Activated T-cell treated with anti-CD3 and anti-CD28 coated beads for 1 hour (primary cell): ENCODE measurements at places on chromosomes 12 and 14.

GRCh38 chr12:46921764-46922133, 96.0 kb upstream of the SLC38A4 start:
- DNase-seq: no peak

GRCh38 chr12:123254853-123255446, 16.7 kb downstream of the CDK2AP1 start:
- no peak for DNase-seq

DNA sequence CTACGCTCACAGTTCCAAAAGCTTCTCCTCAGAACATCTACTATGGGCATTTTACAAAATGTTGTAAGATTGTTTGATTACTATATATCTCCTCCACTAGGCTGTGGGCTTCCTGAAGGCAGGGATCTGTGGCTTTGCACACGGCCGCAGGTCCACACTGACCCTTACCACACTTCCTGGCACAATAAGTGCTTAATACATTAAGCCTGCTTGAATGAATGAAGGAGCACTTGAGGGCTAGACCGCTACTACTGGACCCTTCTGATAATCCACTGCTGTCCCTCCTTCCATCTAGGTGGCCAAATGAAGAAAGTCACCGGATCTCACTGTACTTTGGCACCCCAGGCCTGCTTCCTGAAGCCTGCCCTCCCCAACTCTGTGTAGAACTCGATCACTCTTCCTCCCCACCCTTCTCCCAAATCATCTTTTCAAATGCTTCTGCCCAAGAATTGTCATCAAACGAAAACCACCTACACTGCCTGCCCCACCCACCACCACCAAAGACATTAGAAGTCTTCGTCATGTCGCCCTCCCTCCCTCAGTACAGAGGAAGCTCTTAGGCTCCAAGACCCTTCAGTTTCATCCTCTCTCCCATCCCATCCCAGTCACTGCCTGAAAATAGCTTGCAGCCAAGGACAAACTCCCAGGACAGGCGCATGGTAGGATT, 596 bp upstream of the ZBTB39 start:
- DNase-seq: no peak

- no peak for DNase-seq
These were observed 119.5 kb upstream of the RGS6 start for GRCh38 chr14:71812693-71813092.

GRCh38 chr14:55749201-55749812, 169.3 kb downstream of the KTN1 start:
- no peak for DNase-seq

DNA sequence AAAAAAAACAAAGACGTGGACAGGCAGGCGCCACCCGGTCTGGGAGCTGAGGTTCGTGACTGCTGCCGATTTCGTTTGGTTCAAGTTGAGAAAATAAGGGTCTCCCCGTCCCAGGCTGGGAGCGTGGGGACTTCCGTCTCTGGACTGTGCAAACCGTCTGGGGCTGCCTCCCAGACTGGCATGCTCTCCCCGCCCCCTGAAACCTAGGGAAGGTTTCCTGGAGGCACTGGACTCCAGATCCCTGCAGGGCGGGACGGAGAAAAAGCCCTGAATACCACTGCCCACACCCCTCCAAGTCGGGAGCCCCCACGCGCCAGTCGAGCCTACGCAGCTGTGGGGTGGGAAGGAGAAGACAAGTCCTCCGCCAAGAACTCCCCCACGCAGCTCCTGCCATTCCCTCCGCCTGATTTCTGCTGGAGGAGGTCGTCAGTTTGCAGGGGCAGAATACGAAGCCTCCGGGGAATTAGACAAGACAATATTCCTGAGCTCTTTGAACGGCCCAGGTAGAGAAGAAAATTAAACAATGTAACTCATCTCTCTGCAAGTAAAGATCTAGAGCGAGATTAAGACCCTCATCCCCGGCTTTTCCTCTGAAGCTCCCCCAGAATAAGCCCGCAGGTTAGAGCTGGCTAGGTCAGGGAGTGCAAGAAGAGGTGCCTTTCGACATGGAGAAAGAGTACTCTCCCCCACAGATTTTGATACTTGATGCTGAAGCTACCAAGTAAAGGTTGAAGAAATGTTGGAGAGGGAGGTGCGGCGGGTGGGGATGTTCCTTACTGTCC, 10.4 kb upstream of the HOXC13 start:
- no peak for DNase-seq

DNA sequence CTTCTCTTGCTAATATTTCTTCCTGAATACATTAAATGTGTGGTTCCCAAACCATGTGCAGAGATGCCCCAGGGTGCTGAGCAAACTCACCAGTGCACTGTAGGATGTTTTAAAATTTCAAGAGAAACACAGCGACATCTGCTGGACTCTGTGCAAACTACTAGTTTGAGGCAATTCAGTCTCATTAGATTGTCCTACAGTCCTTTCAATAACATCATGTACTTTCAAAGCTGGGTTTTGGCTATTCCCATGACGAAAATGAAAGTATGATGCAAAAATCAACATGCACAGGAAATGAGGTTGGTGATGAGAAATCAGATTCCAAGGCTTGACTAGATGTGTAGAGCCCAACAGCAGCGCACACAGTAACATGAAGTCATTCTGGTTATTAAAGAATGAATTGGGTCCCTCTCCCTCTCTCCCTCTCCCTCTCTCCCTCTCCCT, 66.3 kb downstream of the CLIP1 start:
- DNase-seq: peak; percentile 33

- no peak for DNase-seq
These were observed 11.2 kb upstream of the PXN start for GRCh38 chr12:120276734-120277133.

DNA sequence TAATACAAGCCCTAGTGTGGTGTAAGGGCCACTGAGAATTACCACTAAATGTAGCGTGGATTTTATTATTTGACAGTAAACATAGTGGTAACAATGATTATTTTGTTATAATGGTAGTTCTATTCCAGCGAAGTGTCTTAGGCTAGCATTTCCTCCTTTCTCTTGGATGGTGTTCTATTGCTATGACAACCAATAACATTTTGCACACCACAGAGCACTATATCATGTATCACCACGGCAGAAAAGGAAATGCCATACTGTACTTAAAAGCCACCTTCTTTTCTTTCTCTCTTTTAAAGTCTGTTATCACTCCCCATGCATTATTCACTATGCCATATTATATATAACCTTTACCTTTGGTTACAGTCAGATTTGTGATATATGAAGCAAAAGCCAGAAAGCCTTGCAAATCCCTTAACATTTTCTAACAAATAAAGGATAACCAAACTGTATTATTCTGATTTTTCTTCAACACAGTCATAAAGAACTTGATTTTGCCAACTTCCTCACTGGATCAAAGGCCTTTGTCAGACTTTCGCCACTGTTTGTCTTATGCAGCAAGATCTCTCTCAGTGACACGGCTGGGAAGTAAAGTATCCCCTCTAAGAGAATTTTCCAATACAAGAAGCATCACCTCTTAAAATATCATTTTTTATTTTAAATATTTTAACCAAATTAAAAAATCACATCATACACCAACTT, 195.8 kb downstream of the FOXN3 start:
- DNase-seq: no peak

GRCh38 chr12:125220404-125221273, 155.4 kb downstream of the AACS start:
- DNase-seq: no peak

GRCh38 chr12:121388421-121388981, 11.4 kb upstream of the RNF34 start:
- DNase-seq: no peak

DNA sequence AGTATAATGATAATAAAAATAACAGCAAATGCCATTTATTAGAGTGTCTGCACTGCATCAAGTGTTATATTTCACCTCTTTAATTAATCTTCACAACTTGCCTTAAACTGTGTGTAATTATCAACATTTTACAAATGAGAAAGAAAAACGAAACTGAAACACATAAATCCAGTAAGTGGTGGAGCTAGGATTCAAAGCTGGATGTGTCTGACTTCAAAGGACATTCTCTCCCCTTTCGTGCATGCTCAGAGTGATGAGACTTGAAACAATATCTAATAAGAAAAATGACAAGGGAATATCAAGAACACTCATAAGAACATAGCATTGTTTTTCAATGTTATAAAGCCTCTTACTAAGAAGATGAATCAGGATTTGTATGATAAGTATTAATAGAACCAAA, 78.8 kb downstream of the DUSP6 start:
- DNase-seq: no peak

GRCh38 chr14:50232276-50232642, 881 bp upstream of the SOS2 start:
- DNase-seq: no peak

DNA sequence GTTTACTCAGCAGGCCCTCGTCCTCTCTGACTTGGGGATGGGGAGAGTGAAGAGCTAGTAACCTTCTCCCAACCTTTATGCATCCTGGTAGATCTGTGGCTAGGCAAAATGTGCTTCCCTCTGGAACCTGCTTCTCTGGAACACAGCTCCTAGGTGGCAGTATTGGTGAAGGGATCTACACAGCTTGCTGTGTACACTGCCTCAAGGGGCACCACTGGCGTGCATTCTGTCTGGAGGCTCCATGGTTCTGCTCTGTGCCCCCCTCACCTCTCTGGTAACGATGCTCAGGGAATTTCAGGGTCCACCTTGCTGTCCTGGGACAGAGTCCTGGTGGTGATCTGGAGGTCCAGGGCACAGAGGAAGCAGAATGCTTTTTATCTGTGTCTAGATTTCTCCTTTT, 43.5 kb upstream of the KCNA5 start:
- DNase-seq: no peak

DNA sequence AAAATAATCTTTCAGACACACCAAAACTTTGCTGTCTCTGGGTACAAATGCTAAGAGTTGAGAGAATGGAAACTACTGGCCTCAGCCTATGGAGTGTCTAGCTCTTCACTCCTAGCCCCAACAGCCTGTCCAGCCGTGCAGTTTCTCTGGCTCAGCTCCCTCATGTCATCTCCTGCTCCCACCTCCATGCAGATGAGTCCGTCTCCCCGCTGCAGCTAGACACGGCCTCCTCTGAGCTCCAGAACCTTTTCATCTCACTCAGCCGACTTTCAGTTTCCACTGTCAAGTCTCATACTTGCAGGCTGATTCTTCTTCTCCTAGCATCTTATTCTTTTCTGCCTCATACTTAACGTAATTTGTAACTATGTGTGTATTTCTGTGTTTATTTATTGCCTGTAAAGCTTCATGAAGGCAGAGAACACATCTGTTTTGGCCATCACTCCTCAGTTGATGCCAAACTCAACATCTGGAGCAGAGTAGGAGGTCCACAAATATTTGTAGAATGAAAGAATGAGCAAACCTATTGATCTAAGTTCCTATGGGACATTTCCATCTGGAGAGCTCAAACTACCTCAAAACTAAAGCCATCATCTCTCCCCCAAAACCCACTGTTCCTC, 139.8 kb upstream of the PWP1 start:
- DNase-seq: no peak

GRCh38 chr12:106174876-106175275, 36.1 kb upstream of the NUAK1 start:
- DNase-seq: no peak

GRCh38 chr12:68998041-68998440, 65.1 kb upstream of the CPM start:
- no peak for DNase-seq

GRCh38 chr12:53052419-53053217, 2.8 kb downstream of the TNS2 start:
- DNase-seq: no peak

- DNase-seq: no peak
These were observed 175.1 kb upstream of the GZMB start for GRCh38 chr14:24809135-24809534.

DNA sequence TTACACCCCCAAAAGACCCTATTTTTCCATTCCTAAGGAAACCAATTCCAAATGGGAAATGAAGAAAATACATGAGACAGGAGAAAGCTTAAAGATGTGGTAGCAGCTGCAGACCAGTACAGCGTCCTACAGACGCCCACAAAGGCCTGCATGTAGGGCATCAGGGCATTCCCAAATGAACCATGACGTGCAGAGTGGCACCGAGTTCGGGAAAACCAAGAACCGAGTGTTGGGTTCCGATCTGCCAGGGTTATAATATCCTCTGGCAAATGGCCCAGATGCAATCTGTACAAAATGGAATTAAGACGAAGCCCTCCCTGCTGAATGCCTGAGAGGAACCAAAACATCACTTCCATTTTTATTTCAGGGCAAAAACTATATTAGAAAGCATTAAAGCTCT, 34.4 kb upstream of the SELPLG start:
- no peak for DNase-seq

- DNase-seq: no peak
These were observed 64.5 kb upstream of the GTF2A1 start for GRCh38 chr14:81285245-81285644.

DNA sequence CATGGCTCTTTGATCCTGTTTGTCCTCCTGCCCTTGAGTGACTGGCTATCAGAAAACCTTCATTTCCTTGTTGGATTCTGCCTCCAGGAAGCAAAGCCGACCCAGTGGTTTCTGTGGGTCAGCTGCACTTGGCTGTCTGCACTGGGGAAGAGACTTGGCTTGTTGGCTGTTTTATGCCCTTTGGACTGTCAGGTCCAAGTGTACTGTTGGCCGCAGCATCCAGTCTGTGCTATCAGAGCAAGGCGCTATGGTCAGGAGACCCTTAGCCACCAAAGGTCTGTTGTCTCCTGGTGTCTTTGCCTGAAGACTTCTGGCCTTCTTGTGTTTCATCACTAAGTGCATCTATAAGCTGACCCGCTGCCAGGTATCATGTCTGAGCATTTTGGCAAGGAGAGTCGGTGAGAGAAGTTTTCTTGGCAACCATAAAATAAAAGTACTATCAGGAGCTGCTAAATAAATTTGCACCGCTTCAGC, 177.4 kb upstream of the HIF1A start:
- DNase-seq: no peak

- DNase-seq: no peak
These were observed 61.5 kb upstream of the PTGR2 start for GRCh38 chr14:73789989-73790581.

DNA sequence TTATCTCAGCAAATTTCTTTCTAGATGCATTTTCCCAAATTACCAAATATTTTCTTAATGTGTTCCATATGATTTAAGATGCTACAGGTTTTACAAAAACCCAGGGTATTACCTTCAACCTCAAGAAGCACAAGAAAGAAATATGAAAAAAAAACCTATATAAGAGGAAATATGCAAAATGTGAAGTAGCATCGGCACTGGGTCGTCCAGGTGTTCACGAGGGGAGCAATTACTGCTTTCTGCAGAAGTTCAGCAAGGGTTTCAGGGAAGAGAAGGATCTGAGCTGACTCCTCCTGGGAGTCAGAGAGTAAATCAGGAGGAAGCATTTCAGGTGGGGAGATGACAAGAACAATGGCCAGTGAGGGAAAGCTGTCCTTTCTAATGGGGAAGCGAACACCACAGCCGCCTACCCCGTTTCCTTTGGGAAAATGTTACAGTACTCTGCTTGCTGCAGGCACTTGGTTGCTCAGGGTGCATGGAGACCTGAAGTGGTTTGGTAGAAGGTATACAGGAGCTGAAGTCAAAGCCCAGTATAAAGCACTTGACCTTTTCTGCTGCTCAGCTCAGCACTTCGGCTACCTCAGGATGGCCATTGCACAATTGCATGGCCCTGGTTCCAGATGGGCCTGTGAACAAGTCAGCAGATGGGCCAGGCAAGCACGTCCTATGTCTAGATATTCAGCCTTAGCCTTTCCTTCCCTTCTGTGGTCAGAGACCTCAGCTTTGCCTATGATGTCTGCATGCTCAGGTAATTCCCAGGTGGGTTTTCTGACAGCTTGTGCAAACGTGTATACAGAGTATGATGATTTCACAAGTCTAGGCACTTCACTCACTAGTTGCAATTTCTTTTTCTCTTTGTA, 155.6 kb downstream of the PAX9 start:
- DNase-seq: no peak

GRCh38 chr14:62185078-62185477, 422.9 kb downstream of the SNAPC1 start:
- no peak for DNase-seq

- DNase-seq: no peak
These were observed 281.9 kb downstream of the ACSS3 start for GRCh38 chr12:81359736-81360135.
